Smooth muscle cell of the coronary artery (primary cell): ENCODE measurements at places on chromosomes 12 and 14. TPM values are rescaled to one million over a fixed set of nuclear protein-coding genes. Genes with fewer than 3 reads are reported as not detected.

The MUCL1 gene
- total RNA-seq, result not detected in 2 replicates

The CACNA1C gene
- 1.7 and 7.4 TPM in 2 replicates for total RNA-seq

The KRT78 gene
- not detected in 2 replicates for total RNA-seq

The VCPKMT gene
- 2.2 and 4.1 TPM in 2 replicates for total RNA-seq

The CEBPE gene
- total RNA-seq, result not detected in 2 replicates
